ENCODE measurements at places on chromosomes 6 and 20.

DNA sequence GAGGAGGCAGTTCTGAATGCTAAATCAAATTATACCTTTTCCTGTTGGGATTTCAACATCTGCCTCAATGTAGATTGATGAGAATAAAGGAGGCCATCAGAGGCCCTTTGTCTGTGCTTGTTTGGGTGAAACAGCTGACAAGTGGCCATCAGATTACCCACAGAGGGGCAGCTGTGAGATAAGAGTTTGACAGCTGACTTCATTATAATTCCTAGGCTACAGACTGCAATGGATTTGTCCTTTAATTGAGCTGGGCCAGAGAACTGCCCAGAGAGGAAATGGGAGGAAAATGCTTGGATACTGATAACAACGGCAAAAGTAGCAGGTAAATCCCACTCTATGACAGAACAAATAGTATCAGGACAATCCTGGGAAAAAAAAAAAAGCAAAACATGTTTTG, 649.4 kb downstream of the HDGFL1 start:
- DNase-seq: no peak

- no peak for DNase-seq
These were observed 690.9 kb upstream of the NRSN1 start for GRCh38 chr6:23435126-23435525.

DNA sequence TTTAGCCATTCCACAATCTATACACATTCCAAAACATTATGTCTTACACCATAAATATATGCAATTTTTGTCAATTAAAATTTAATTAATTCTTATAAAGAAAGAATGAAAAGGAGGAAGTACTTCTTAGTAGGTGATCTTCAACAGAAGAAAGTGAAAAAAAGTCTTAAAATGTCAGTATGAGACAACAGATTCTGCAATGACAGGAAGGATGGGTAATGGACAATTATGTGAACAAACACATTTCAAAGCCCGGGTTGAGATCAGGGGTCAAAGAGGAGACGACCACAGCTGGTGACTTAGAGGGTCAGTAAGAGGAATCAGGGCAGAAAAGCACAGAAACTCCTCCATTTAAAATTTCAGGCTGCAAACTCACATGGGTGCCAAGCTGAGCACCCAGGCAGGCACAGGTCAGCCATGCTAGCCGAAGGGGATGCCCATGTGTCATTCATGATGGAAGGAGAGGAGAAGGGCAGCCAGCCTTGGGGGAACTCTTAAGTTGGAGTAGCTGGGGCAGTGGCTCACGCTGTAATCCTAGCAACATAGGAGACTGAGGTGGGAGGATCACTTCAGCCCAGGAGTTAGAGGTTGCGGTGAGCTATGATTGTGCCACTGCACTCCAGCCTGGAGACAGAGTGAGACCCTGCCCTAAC, 11.0 kb downstream of the VSX1 start:
- no peak for DNase-seq

- DNase-seq: no peak
These were observed 3.8 kb downstream of the ELOVL5 start for GRCh38 chr6:53344969-53345368.

GRCh38 chr6:170150590-170150945, 140.3 kb downstream of the DLL1 start:
- DNase-seq: no peak

GRCh38 chr6:148713921-148714320, 32.9 kb upstream of the UST start:
- no peak for DNase-seq

Data from CD4-positive, alpha-beta T cell treated with Interleukin-4 for 1 hour (primary cell).